ENCODE measurements at places on chromosomes 12 and 14.

DNA sequence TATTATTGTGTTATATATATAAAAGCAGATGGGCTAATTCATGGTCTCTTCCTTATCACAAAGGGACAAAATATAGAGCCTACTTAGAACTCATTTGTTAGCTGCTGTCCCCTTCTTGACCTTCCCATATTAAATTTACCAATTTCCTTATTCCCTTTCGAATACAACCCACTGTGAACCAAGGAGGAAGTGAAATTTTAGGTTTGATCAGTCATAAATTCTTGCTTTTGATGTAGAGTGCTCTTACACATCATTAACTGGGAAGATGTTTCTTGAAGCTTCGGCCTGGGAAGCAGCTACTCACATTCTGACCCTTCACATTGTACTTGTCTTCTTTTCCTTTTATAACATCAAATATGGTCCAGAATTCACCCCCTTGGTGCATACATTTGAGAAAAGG is 579.0 kb downstream of the LRFN5 start:
- DNase-seq: no peak

DNA sequence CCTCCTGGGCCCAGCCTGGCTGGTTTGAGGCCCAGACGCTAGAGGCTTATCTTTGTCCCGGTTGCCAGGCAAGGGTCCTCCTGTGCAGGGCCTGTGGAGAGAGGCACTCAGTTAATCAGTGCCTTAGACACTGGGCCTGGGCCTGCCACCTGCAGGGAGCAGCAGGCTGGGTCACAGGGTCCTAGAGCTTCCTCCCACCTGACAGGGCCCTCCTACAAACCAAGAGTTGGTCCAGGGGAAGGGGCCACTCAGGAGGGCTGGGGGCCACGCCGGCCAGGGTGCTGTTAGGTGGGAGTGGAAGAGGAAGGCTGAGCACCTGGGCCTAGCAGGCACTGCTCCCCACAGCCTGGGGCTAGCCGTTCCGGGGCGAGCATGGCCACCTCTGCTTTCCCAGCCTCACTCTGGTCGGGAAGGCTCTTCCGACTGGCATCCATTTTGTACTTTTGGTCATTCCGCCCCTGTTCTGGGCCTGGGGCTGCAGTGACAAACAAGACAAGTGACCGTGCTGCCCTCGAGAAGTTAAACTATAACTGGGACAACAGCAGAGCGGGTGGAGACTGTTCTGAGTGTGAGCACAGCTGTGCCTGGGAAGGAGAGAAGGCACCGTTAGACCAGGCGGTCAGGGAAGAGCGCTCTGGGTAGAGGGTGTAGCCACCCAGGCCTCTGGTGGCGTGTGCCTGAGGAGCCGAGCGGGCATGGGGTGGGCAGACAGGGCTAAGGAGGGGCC is 27.2 kb downstream of the FBRSL1 start:
- no peak for DNase-seq

DNA sequence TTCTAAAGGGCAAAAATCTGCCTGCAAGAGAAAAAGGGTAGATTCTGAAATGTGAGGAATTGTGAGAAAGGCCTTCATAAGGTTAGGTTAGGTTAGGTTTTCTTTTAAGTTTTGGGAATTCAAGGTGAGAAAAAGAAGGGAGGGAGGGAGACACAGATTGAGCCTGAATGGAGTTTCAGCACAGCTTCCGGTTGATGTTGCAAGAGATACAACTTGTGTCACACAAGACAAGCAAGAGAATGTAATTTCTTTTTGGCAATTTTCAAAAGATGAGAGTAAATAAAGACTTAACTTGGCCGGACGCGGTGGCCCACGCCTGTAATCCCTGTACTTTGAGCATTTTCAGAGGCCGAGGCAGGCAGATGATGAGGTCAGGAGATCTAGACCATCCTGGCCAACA is 63.8 kb downstream of the CPSF2 start:
- no peak for DNase-seq

GRCh38 chr14:71267007-71267513 is 359.8 kb downstream of the PCNX1 start:
- no peak for DNase-seq

GRCh38 chr12:127300075-127300474 is 966.9 kb upstream of the TMEM132C start:
- DNase-seq: no peak

DNA sequence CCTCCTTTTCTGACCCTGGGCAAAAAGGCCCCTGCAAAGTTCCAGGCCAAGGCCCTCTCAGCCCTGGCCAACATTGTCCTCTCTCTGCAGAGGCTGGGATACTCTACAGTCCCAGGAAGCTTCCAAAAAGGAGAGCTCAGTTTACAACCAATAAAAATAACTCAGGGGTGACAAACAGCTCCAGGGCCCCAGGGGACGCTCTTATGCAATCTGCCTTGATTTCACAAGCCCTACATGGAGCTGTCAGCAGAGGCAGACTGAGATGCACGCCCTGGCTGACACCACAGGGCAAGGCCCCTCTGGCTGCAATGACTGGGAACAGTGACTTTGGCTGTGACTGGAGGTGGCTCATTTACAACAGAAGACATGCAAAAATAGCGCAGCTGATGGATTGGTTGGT is 129.0 kb upstream of the MED13L start:
- DNase-seq: no peak

GRCh38 chr12:15230751-15231150 is 9.5 kb upstream of the RERG start:
- DNase-seq: no peak

DNA sequence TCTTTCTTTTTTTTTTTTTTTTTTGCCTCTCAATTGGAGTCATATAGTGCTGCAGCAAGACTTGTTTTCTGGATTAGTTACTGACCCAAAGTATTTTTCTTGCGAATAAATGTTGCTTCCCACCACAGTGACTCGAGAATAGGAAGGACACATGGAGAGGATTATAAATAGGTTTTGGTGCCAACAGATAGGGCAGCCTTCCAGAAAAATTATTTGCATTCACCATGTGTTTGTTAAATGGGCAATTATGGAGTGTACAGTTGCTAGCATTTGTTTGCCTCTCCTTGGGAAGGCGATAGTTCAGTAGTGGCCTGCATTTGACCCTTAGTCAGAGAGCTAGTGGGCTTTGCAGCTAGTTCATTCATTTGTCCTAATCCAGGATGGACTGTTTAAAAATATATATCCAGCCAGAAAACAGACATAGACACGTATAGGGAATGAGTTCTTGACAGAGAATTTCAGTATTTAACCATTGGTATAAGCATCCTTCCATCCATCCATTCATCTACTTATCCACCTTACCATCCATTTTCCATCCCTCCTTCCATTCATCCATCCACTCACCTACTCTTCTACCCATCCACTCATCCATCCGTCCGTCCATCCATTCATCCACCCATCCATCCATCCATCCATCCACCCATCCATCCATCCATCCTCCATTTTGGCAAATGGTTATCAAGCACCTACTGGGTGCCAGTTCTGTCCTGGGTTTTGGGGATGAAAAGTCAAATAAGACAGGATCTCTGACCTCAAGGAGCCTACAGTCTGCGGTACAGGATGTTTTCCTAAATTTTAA is 67.5 kb downstream of the CHST11 start:
- DNase-seq: no peak

DNA sequence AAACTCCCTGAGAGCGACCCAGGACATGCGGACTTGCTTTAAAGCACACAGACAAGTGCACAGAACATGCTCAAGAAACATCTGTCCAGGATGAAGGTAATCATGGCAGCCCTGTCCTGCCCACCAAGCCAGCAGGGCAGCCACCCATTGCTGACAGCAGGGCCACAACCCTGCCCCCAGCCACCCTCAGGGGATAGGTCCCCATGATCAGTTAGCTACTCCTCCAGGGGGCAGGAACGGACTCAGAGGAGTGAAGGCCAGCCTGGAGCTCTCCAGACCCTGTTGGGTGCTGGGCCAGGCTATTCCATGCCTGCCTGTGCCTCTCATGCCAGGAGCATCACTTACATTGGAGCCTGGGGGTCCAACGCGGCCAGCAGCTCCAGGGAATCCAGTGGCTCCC is 15.8 kb downstream of the TMEM106C start:
- no peak for DNase-seq

DNA sequence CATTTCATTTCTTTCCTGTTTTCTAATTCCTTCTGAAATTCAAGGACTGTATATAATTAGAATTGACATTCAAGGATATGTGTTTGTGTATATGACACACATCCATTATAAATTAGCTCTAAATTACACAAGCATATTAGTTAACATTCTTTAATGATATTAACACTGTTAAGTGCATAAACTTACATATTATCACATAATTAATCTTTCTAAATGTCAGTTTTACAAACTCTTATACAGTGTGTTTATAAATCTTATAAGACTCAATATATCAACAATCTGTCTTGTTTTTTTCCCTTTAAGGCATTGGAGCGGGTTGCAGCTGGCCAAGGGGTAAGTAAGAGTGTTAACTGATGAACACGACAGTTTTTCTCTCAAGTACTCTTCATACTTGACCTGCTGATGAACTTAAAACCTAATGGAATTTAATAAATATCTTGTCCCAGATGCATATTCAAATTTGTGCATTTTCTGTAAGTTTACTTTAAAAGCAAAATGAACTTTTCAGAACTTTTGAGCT is 76.1 kb downstream of the METTL25 start:
- no peak for DNase-seq

- DNase-seq: no peak
Measured at GRCh38 chr14:69713993-69714679, 52.8 kb upstream of the SRSF5 start.

GRCh38 chr12:108702595-108703320 is 28.6 kb downstream of the CORO1C start:
- no peak for DNase-seq

GRCh38 chr12:7058163-7058845 is 2.2 kb upstream of the C1S start:
- DNase-seq: no peak

GRCh38 chr12:88298761-88299242 is 156.7 kb downstream of the TMTC3 start:
- DNase-seq: no peak

- DNase-seq: no peak
Measured at GRCh38 chr14:78605897-78606500, 435.8 kb downstream of the NRXN3 start.

DNA sequence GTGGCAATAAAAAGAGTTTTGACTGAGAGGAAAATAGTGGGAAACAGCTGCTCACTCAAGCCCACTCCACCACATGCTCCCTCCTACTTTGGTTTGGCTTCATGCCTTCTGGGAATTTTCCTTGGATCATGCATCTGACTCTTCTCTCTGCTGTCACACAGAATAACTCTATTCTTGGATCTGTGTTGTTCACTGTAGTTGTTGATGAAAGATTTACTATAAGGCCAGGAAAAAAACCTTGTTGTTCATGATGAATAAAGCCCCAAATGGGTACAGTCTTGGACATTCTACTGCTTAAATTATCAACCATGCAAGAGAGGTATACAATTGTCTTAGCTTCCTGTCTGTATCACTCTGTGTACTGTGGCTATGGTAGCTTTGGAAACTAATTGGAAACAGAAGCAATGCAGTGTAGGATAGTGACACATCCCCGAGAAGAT is 70.5 kb downstream of the TMX1 start:
- no peak for DNase-seq

DNA sequence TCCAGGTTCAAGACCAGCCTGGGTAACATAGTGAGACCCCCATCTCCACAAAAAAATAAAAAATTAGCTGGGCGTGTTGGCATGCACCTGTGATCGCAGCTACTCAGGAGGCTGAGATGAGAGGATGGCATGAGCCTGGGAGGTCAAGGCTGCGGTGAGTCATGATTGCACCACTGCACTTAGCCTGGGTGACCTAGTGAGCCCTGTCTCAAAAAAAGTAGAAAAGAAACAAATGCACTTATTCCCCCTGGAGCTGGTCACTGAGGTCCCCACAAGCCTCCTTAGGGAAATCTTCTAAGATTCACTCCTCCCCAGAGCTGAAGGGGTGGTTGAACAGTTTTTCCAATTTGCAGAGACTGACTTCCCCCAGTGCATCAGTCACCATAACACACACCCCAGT is 1.6 kb downstream of the CD9 start:
- no peak for DNase-seq

- DNase-seq: no peak
Measured at GRCh38 chr12:123289911-123290310, 18.3 kb upstream of the CDK2AP1 start.

- DNase-seq: no peak
Measured at GRCh38 chr12:85644508-85644907, 191.7 kb downstream of the RASSF9 start.

DNA sequence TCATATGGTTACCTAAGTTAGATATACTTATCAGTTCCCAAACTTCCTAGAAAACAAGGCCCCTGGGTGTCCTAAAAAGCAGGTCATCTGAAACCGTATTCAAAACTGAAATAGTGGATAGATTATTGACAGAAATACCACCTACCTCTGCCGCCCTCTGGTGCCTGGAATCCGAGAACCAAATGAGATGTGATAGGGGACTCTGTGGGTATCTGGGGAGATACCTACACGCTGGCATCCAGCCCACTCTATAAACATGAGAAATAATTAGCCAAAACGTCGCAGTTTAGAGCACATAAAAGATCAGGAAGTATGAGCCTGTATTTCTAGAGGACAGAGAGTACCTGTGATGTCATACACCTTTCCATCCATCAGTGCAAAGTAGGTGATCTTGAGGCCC is 4.4 kb downstream of the ORMDL2 start:
- no peak for DNase-seq

DNA sequence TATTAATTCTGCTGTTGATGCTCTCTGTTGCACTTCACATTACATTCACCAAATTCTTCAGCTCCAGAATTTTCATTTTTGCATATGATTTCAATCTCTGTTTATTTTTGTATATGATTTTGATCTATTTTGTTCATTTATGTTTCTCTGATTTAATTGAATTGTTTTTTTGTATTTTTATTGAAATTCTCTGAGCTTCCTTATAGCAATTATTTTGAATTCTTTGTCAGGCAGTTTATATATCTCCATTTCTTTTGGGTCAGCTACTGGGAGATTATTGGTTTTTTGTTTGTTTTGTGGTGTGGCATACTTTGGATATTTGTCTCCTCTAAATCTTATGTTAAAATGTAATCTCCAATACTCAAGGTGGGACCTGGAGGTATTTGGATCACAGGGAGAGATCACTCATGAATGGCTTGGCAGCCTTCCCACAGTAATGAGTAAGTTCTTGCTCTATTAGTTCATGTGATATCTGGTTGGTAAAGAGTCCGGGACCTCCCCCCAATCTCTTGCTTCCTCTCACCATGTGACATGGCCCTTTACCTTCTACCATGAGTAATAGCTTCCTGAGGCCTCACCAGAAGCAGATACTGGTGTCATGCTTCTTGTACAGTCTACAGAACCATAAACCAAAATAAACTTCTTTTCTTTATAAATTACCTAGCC is 8.7 kb upstream of the TCL1A start:
- no peak for DNase-seq

- DNase-seq: peak; percentile 9
Measured at GRCh38 chr12:90102957-90103652, 394.5 kb upstream of the ATP2B1 start.

DNA sequence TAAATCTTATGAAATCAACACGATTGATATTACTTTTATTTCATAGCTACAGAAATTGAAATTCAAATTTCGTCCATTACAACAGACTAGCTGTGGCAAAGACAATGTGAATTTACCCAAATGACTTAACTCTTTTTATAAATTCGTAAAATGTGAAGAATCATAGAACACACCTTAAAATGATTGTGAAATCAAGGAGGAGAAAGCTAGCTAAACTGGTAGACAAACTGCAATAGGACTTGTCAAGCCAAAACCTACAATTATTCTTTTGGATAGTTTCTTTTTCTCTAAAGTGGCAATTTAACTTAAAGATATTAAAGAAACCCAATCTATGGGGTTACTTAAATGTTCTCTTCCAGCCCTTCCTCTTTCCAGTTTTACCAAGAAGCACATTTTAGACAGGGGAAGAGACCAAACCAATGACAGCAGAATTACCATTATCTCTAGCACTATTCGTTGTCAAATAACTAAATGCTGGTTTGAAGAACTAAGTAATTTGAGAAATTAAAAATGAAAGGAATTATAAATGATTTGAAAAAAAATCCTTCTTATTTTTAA is 807 bp upstream of the SLC16A7 start:
- no peak for DNase-seq
